GOT3 (cell line): ENCODE measurements at places on chromosomes 5 and 9.

- DNase-seq = no peak
Measured at GRCh38 chr5:60841361-60841760, 2.7 kb downstream of the ELOVL7 start.

DNA sequence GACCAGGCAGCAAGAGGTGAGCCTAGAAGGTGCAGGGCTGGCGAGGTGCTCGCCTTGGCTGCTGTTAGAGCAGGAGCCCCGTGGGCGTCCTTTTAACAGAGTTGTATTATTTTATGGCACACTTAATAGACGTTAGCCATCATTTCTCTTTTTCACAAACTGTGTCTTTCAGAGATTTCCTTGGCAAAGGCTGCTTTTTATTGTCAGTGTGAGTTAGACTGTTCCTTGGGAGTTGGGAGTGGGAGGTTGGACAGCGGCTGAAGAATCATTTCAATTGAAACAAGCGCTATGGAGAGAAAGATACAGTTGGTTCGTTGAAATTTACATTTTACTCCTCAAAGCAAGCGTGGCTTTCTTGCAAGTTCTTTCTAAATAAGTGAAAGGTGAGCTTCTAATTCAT, 133.2 kb downstream of the TRIO start:
- no peak for DNase-seq

- DNase-seq = no peak
Measured at GRCh38 chr5:151104795-151105194, 24.0 kb upstream of the TNIP1 start.

- DNase-seq = no peak
Measured at GRCh38 chr5:73176250-73176649, 3.3 kb downstream of the TMEM174 start.

- DNase-seq = no peak
Measured at GRCh38 chr9:133142684-133143622, 20.8 kb downstream of the GBGT1 start.

DNA sequence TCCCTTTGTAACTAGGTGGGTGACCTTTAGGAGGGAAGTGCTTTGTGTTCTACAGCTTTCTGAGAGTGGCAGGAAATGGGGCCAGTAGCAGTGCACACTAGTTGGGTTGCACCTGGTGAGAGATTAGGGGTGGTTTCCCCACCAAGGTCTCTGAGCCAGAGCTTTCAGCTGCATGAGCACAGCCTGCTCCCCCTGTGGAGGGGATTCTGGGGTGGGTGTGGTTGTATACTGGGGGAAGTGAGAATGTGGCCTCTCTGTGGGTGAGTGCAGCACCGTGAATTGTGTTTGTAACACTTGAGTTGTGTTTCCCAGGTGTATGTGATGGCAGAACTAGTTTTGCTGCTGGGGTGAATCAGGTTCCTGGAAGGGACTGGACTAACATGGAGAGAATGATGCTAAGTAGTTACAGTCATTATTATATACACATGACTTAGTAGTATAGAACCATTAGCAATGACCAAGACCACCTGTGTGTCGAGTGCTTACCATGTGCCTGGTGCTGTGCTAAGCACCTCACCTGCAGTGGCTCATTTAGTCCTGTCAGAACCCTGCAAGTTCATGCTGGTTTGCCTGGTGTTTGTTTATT, 11.8 kb upstream of the CXXC5 start:
- no peak for DNase-seq

DNA sequence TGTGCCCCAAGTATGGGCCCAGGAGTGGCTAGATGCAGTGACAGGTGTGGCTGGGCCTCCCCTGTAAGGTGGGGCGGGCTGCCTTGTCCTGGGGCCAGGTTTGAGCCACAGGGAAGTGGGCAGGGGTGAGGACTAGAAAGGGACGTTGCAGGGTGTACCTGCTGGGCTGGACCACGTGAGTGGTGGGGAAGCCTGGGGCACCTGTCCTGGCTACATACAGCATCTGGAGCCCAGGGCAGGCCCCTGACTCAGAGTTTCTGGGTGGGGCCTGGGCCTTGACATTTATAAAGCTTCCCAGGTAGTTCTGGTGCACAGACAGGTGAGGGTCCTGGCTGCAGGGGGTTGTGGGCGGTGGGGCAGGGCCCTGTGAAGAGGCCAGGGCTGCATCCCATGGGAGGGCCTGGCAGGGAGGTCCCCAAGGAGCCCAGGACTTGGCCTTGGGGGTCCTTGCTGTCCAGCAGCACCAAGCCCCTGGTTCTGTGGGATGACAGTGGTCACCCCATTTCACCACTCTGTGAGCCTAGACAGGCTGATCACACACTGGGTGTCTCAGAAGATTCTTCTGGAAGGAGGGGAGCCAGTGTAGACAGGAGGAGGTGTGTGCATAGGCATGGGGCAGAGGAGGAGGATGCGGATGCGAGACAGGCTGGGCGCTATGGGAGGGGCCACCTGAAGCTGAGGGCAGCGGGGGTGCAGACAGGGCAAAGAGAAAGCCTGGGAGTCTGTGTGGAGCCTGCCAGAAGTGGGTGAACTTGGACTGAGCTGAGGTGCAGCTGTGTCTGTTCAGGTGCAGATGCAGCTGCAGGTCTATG, 94.0 kb downstream of the PHF2 start:
- no peak for DNase-seq

DNA sequence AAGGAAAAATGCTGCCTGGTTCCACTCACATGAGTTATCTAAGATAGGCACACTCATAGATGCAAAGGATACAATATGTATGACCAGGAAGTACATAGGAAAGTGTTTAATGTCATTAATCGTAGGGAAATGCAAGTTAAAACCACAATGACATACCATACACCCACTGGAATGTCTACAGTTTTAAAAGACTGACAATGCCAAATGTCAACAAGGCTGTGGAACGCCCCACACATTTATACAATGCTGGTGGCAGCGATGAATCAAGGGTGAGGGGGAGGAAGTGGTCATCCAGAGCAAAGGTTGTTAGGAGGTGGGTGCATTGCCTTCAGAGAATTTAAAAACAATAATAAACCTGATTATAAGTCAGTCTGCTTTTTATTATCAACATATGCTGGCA, 437.8 kb downstream of the ARHGEF28 start:
- DNase-seq = no peak

- DNase-seq = no peak
Measured at GRCh38 chr9:77474936-77475335, 173.2 kb downstream of the GNA14 start.

DNA sequence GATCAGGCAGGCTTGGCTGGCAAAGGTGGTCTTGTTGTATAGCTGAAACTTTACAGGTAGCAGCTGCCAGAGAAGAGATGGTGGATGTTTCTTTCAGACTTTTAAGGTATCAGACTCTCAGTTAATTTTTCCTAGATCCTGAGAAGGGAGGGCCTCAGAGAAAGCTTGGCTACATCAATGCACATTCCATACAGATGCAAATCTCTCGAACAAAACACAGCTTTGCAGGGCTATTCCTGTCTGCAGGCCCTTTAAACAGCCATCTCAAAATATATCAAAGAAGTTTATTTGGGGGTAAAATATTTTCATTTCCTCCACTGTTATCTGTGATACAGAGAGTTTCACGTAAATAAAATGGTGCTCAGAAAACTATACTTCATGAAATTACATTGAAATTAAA, 1584.4 kb downstream of the EFNA5 start:
- DNase-seq = no peak

DNA sequence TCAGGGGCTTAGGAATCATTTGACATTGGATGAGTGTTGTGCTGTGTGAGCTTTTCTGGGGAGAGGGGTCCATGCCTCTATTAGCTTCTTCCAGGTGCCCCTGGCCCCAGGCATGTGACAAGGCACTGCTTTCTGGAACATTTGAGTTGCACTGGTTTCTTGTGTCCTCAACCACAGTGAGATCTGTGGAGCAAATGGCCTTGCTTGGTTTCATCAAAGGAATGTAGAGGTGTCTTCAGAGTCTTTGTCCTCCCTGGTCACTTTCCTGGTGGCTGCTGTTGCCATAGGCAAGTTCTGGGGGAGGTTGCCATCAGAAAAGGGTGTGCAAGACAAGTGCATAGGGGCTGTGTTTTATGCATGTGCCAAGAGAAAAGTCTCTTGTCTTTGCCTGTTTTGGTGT, 157.5 kb downstream of the MACROH2A1 start:
- DNase-seq = no peak

GRCh38 chr9:130399768-130400167, 45.0 kb upstream of the ASS1 start:
- no peak for DNase-seq

DNA sequence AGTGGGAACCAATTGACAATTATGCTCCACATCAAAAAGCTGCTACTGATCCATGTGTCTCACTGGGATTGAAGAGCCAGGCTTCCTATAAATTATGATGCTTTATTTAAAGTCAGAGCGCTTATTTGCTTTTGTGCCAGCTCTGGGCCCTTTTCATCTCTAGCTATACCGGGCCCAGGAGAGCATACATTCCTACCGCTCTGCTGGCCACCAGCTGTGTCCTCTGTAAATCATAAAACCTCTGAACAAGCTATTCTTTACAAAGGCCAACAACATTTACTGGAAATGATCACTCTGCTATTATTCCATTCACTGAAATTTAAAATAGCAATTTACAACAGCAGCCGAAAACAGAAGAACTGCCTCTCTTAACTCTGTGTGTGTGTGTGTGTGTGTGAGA, 86.6 kb downstream of the ZNF608 start:
- DNase-seq = no peak

DNA sequence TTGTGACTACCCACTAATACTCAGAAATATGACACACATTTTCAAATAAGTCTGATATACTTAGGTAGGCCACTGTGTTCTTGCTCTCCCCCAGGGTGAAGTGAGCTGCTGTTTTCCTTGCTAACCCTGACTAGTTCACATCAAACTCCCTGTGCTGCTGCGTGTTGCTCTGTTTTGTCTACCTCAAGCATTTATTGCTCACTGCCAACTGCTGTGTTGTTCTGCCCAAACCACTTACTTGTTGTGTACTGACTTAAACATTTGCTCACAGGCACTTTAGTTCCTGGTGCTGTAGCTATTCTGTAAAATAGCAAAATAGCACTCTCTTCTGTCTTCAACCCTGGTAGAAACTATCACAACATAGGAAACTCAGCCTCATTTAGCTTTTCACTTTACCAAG, 255.7 kb downstream of the HCN1 start:
- no peak for DNase-seq

DNA sequence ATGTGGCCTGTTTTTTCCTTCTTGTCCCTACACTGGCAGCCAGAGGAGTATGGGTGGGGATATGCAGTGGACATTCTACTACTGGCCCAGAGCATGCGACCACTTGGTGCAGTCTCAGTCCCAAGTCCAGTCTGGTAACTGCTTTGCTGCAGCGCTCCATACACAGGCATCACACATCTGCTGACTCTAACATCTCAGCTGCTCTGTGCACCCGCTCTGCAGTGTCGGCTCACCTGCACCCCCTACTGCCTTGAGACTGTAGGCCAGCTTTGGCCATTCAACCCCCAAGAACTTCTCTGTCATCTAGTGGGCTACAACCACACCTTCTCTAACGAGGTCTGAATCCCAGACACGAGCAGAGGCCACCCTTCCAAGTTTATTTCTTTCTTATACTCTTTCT, 46.4 kb upstream of the SLCO6A1 start:
- no peak for DNase-seq

GRCh38 chr5:38591523-38591849, 35.0 kb upstream of the LIFR start:
- no peak for DNase-seq

DNA sequence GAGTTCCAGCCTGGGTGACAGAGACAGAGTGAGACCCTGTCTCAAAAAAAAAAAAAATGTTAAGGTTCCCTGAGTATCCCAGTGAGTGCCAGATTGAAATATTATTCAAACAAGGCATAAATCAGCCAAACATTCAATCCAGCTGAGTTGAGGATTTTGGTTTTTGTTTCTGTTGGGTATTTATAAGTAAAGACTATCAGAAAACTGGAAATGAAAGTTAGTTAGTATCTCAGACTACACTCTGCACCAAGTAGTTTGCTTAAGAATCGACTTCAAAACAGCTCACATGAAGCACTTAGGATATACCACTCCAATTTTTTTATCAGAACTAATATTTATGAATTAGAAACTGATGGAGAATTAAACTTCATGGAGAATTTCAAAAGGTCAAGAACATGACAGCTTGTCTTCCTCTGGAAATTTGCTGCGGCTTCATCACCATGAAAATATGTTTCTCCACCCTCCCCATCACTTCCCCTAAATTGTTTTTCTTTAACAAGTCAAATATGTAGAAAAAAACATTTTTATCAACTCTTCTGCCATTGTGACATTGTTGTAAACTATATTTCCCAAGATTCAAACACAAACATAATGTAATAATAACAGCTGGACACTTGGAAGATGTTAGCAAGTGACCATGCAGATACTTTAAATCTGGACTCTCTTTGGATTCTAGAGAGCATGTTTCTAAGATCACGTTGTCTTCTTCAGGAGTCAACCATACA, 110.0 kb upstream of the PTGER4 start:
- DNase-seq = no peak

DNA sequence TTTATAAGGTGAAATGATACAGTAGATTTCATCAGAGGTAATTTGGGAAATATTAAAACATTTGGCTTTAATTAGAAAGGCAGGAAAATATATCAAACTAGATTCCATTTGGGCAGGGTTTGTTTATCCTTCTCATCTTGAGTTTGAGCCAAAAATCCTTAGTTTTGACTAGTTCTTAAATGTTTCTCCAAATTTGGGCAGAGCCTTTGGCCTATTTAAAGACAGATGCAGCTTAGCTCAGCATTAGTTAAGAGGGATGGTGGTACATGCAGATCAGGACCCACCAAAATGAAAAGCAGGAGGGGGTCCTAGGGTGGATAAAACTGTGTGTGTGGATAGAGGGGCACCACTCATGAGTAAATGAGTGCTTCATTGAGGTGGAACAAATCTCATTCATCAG, 20.3 kb upstream of the ARRDC3 start:
- no peak for DNase-seq

DNA sequence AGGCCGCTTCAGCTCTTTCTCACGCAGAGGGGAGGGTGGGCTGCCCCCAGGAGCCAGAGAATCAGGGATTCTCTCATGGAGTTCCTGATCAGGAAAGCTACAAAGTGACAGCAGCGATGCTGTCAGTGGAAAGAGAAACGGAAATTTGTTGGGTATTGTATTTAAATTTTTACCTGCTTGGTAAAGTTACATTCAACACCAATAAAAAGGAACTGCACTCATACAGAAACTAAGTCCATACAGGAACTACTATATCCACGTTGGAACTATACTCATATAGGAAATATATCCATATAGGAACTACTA, 325.5 kb upstream of the IRX4 start:
- no peak for DNase-seq

DNA sequence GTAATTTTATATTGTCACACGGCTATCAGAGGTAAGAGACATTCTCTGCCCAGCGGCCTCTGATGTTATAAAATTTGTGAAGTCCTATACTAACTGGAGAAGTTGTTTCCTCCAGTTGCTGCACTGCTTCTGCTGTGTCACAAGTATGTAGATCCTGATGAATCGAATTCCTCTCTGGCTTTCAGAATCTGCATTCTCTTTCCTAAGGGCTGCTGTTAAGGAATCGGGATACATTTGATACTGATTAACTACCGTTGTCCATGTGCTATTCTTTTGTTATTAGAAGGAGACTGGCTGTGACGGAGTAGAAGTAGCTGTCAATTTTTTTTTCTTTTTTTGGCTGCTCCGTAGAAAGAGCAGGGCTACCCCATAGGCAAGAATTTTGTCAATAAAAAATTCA, 81.7 kb upstream of the LRRC70 start:
- no peak for DNase-seq

- no peak for DNase-seq
Measured at GRCh38 chr9:72527801-72528195, 6.4 kb downstream of the TMC1 start.

GRCh38 chr5:151182524-151182900, 24.9 kb upstream of the ANXA6 start:
- no peak for DNase-seq
